Activated T-cell treated with anti-CD3 and anti-CD28 coated beads for 24 hours (primary cell): ENCODE measurements at places on chromosomes 13 and 19.

DNA sequence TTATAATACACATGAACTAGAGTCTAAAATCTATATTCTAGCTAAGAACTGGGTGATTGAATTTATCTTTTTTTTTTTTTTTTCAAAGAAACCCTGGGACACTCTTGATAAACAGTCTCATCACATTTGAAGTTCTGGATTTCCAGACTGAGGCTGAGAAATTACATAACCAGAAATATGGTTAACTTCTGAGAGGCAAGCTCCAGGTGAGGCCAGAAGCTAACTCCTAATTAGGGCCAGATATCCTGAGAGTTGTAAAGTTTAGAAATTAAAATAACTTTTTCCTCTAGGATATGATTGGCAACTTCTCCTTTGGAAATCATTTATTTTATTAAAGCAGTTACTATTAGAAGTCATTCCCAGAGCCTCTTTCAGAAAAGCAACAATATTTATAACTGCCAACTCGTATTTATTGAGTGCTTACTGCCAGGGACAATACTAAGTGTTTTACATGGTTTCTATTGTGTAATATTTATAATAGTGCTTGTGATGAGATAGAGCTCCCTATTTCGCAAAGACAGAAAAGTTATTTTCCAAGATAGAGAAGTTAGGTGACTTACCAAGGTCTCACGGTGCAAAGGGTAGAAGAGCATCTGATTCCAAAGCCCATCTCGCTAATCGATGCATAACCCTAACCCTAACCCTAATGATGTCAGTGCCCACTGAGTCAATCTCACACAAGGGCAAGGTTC is 187.7 kb downstream of the DCT start:
- DNase-seq, result no peak

- DNase-seq, result peak; percentile 78
These were observed at the start of gene LCP1 for GRCh38 chr13:46181840-46182490. LCP1 (minus strand) TSS chr13:46182177; CDS start chr13:46159662, 22,515 bp downstream.

GRCh38 chr13:109756778-109757177 is 29.6 kb downstream of the IRS2 start:
- no peak for DNase-seq

DNA sequence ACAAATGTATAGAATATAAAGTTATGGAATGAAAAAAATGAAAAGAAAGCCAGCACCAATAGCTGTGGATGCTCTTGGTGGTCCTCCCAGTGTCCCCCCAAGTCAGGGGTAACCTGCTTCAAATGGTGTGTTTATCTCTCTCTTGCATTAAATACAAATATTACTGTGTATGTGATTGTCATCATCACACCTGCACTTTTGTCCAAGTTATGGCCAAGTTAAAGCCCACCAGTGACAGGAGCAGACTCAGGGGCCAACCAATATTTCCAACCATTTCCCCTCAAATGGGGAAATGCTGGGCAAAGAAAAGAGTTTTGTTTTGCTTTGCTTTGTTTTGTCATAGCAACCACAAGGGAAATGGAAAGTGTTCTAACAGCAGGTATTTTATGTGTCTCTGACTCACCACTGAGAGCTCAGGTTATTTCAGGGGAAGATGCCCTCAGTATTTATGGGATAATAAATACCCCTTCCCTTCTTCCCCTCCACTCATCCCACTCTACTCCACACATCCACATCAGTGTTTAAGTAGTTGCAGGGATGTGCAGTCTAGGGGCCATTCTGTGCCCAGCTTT is 133.6 kb downstream of the COL4A1 start:
- DNase-seq, result no peak

- DNase-seq, result no peak
These were observed 163.5 kb upstream of the TUBA3C start for GRCh38 chr13:19345158-19345557.

- no peak for DNase-seq
These were observed 84.0 kb upstream of the GSX1 start for GRCh38 chr13:27708325-27708724.

DNA sequence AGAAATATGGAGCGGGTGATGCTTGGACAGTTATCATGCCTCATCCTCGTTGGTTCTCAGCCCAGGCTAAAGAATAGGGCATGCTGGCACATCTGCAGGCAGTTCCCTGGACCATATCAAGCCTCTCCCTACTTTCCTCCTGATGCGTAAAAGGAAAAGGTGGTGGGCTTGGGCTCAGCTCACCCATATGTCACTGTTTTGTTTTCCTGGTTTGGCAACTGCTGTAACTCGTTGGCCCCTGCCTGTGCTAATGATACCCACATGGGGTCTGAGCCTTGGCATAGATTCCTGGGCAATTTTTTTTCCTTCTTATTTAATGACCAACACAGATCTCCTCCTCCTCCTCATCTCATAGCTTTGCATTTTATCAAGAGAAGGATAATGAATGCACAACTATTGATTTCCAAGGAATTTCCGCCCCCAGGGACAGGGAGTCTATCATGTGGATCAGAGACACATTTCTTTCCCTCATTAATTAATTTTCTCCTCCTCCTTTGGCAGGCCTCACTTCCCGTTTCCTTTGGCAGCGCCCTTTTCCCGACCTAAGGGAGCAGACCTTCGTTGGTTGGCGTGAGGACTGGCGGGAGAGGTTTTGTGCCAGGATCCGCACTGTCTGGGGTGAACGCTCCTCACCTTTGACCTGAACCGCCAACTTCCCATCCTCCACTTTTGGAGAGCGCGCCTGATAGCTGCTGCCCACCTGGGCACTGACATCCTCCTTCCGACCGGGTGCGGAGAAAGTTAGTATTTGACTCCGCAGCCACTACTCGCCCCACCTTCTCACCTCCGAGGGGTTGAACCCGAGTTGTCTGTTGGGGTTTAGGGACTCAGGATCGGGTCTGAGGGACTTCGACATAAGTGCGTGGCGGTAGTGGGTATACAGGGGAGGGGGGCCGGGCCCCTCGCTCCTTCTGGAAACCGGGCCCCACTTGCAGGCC is 3.4 kb upstream of the POU4F1 start:
- DNase-seq, result no peak

GRCh38 chr19:55441692-55442321 is 1.3 kb downstream of the SHISA7 start:
- DNase-seq, result no peak
